NCI-H2029 treated with DMSO at 0.1 percent for 48 hours (cell line): ENCODE measurements at places on chromosomes 11 and 22.

DNA sequence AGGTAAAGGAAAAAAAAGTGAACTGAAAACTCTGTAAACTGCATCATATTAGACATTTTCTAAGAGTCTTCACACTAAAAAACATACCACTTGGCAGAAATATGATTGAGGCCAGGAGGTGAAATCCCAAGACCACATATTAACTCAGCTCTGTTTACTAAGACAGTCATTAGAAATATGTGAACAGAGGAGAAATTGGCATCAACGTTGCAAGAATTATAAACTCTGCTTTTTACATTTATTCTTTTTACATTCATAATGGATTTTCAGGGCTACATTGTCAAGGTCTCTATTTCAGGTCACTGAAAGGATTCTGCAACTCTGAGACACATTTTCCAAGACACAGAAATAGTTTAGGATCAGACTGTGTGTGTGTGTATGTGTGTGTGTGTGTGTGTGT lies 1364.0 kb downstream of the LRRC4C start:
- no peak for DNase-seq

DNA sequence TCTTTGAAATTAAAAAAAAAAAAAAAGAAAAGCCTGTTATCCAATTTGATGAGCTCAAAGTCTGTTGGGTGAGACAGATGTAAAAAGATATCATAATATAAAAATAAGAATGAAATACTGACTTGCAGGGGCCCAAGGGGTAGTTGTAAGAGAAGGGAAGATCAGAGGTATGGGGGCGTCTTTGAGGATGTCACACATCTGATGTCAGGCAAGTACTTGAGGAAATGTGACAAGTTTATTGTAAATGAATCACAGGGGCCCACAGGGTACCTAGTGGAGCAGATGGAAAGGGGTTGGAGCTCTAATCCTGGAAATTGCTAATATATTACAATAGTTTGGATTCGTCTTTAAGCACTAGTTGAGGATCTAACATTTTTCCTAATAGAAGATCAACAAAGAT lies 131.6 kb downstream of the MAML2 start:
- DNase-seq = no peak

GRCh38 chr11:6968816-6969215 lies 42.6 kb downstream of the ZNF215 start:
- DNase-seq = no peak

- no peak for DNase-seq
Measured at GRCh38 chr11:2114430-2115241, 24.6 kb downstream of the IGF2 start.

GRCh38 chr11:17498475-17498874 lies 21.8 kb upstream of the ABCC8 start:
- DNase-seq = no peak

DNA sequence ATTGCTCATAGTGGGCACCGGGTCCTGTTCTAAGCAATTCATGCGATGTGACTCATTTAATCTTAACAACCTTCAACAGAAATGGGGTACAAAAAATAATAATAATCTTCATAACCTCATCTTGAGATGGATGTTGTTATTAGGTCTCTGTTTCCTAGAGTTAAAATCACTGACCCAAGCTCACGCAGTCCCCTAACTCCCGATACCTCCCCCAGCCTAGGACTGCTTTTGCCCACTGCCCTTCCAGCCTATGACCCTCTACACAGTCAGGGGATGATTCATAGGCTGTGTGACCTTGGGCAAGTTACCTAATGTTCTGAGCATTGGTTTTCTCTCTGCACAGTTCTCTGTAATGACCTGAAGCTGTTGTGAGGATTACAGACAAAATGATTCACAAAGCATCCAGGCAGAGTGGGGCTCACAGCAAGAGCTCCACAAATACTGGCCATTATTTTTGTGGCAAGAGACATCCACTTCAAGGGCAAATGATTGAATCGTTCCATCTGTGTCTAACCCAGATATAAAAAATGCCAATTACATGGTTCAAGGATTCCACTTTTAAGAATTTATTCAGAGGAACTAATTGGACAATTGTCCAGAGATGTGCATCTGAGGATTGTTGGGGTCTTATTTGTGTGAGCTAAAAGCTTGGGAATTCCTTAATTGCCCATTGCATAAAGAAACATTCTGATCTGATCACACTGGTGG lies 20.0 kb downstream of the MTFP1 start:
- no peak for DNase-seq

DNA sequence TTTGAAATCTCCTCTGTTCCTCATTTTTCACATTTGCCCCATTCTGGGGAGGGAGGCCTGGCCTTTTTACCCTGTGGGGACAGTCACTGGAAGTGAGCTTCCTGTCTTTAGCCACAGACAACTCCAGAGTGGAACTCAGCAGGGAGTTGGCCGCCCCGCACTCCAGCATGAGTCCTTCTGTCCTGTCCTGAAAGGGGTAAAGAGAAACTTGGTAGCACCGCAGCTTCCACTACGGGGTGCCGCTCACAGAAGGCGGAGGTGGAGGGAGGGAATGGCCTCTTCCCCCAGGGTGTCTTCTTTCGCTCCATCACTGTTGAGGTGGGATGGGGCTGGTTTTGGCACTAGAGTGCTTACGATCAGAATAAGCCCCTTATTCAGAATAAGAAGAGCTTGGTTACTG lies 132.2 kb downstream of the ST3GAL4 start:
- DNase-seq = no peak

DNA sequence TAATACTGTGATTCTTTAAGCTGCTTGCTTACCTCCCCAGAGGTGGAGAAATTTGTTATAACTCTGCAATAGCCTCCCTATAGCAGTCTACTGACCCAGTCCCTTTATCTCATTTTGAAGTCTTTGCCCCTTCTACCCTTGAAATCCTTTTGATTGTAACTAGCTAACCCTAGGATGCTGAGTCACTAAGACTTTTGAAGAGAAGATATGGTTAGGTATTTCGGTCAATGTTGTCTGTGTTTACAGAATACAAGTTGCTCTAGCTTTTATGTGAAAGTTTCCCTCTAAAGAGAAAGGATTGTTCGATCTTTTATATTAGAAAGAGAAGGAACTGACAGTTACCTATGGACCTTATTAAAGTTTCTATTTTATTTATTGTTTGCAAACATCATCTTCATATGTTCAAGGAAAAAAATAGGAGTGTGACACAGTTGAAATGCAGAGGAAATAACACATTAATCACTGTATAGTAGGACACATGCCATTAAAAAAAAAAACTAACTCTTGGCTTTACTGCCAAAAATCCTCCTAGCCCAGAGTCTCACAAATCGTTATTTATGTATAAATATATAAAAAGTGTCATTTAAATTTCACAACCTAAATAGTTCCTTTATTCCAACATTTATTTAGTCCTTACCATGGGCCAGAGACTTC lies 3.1 kb downstream of the HYLS1 start:
- no peak for DNase-seq

DNA sequence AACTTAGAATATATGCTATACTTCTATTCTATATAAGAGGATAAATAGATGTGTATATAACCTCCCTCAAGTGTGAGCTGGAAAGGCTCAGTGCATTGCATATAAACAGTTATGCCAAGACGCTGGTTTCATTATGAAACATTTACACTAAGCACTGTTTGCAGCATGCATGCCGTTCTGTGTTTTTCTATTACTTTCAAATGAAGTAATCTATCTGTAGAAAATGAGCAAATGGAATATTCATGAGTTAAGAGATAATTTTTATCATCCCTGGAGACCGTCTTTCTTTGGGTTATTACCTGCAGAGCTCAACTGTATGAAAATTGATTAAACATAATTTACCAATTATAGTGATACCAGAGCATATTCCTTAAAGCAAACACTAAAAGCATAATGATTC lies 925.7 kb upstream of the CCDC90B start:
- no peak for DNase-seq

DNA sequence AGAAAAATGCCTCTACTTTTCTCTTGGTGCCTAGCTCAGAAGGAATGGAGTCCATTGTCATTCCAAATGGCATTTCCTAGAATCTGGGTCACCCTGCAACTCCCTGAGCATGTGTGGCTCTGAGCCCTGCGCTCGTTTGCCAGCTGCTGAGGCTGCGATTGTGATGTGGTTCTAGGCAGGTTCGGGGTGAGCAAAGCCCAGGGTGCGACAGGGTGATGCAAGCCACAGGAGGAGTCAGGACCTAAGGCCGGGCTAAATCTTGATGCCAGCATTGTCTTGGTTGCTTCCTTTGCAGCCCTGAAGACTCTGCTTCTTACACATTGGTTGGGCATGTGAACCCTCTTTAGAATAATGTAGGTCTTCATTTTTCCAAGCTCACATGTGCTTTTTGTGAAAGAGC lies 131.0 kb downstream of the MORC2 start:
- DNase-seq = no peak
